ENCODE measurements at places on chromosomes 7 and 10.

DNA sequence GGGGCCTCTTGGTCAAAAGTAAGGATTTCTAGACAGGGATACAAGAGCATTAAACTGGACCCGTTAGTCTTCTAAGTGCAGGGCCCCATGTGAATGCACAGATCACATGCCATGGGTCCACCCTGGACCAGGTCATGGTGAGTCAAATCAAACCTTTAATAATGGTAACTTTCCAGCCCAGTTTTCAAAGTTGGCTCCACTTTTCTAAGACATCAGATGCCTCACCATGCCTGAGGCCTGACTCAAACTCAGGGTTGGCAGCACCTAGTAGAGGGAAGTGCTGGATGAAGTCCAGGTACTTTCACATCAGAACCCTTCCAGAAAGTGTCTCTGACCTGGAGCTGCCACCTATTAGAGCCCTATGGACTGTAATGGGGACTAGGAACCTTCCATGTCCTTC, 9.7 kb upstream of the SMIM30 start:
- DNase-seq: no peak

- DNase-seq: no peak
Measured at GRCh38 chr7:149866139-149866778, 7.5 kb upstream of the ATP6V0E2 start.

GRCh38 chr7:123537026-123537642, 2.7 kb upstream of the IQUB start:
- no peak for DNase-seq

- no peak for DNase-seq
Measured at GRCh38 chr7:143455942-143456341, 12.7 kb downstream of the TAS2R60 start.

- DNase-seq: no peak
Measured at GRCh38 chr7:95028683-95029082, 121.3 kb downstream of the PPP1R9A start.

DNA sequence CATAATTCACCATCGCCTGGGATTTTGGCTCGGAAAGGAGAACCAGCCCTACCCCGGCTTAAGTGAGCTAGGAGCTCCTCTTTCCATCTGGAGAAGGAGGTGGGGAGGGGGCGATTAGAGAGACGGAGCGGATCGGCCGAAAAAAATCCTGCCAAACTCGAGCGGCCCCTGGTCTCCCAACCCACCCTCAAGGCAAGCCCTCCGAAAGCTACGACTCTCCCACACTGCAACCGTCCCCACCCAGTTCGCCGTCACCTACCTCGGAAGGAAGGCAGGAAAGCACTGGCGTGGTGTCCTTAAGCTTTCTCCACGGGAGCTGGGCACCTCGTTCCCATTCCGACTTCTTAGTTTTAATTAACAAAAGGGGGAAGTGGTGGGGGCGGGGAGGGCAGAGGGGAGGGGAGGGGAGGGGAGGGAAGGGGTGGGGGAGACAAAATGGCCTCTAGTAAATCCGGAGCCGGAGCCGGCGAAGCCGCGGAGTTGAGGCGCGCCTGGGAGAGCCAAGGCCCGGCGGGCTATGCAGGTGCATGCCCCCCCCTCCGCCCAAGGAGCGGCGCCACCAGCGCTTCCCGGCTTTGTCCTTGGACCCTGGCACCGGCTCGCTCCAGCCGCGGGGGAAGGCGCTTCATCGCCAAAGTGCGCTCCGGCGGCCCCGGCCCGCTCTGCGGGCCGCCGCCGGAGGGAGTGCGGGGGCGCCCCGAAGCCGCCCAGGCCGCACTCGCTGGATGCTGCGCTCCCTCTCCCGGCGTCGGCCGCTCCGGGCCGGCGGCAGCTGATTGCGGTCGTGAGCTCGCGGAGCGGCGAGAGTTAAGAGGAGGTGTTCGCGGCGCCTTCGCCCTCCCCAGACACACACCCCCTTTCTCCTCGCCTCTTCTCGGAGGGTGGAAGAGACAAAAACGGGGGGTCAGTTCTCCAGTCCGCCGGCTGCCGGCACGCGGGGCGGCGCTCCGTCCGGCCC, at the start of gene LRRC4:
Gene LRRC4, minus strand, starts transcription at position 784 of the 958 bp plus-strand sequence. CDS start 797 bp downstream, outside the sequence.
- peak; percentile 51 for DNase-seq

DNA sequence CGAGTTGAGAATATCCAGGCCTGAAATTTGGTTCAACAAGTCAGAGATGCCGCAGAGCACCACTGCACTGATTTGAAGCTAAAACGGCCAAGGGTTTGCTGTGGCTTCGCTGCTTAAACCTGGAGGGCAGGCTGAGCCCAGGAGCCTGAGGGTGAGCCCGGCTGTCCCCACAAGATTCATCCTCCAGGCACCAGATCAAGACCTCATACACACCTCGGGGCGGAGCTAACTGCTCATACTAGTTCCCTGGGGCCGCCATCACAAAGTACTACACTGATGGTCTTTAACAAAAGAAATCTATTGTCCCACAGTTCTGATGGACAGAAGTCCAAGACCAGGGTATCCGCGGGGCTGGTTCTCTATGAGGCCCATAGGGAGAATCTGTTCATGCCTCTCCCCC, 16.9 kb upstream of the TRIM56 start:
- no peak for DNase-seq

DNA sequence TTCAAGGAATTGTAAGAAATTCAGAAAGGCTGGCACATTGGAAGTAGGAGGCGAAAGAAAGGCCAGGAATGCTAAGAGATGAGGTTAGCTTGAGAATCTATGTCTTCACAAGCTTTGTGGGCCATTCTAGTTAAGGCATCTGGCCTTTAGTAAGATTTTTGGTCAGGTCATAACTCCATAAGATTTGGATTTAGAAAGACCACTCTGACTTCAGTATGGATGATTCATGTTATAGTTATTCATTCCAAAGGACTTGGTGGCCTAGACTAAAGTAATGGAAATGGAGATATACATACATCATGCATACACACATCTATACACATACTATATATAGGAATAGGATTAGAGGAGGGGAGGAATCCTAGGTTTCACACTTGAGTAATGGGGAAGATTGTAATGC, 77.5 kb downstream of the SEPTIN7 start:
- no peak for DNase-seq

DNA sequence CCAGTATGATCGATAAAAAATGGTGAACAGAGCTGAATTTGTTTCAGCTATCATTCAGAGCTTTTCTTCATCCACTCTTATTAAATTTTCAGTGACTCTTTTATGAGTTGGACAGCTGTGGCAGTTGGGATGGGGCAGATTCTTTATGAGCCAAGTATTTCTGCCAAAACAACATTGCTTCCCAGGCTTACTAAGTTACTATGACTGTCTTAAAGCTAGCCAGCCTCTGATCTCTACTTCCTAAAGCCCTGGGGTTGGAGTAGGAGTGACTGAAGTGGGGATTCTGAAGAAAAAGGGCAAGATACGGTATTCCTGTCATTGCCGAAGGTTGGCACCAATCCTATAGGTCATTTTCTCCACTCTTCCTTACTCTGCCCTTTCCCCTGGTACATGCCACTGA, 12.7 kb downstream of the RPP30 start:
- DNase-seq: no peak

DNA sequence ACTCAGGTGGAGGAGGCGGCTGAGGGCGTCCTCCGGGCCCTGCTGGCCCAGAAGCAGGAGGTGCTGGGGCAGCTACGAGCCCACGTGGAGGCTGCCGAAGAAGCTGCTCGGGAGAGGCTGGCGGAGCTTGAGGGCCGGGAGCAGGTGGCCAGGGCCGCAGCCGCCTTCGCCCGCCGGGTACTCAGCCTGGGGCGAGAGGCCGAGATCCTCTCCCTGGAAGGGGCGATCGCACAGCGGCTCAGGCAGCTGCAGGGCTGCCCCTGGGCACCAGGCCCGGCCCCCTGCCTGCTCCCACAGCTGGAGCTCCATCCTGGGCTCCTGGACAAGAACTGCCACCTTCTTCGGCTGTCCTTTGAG, 2.8 kb downstream of the TRIM56 start:
- no peak for DNase-seq

GRCh38 chr10:125158601-125159485, 1.5 kb downstream of the CTBP2 start:
- DNase-seq: peak; percentile 43

GRCh38 chr10:99531026-99531695, 1.6 kb upstream of the NKX2-3 start:
- no peak for DNase-seq

DNA sequence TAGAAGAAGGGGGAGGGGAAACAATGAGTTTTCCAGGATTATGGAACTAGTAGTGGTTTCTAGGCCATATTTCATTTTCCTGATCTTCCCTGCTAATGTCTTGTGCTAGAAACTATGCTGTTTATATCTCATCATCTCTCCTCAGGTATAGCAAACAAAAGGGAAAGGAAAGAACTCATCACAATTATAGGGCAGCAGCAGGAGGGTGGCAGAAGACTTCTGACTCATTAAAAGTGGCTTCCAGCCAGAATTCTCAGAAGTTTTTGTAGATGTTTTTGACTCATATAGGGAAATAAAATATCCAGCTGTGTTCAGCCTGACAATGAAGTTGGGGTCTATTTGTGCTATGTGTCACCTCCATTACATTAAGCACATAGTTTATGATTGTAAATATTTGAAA, 6.5 kb downstream of the AHR start:
- no peak for DNase-seq

GRCh38 chr7:116809636-116810266, 52.6 kb upstream of the CAPZA2 start:
- DNase-seq: peak; percentile 36

GRCh38 chr7:95649546-95649945, 53.2 kb upstream of the PDK4 start:
- DNase-seq: no peak

DNA sequence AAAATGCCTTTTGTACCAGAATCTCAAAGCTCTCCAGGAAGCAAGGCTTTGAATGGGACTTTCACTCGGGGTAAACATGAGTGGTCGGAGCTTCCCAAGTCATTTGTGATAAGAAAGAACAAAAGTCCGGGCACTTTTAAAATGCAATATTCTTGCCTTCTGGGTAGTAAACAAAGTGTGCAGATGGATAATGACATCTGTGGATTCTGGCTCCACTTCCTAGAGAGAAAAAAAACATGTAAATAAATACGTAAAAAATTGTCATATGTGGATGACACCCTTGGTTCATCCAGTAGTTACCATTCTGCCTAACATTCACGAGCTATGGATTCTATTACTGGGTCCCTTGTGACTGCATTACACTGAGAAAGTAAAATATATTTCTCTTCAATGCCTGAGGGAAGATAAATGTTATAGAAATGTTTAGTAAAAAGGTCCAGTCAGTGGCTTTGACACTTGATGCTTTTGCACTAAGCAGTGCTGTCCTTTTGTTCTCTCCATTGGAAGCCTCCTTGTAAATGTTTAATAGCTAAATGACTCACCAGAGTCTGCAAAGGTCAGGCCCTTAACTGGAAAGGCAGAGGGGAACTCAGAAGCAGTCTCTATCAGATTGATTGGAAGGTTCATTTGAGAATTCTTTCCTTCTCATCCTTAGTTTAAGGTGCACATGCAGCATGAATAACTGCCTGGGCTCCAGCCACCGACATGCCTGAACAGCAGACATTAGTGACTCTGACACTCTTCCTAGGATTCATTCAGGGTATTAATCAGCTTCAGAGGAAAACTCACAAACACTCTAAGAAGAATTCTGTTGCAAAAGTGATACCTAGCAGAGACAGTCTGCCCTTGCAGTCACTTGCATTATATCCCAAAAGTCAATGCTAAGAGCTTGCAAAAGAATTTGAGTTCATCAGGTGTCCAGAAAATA, 11.7 kb upstream of the EDRF1 start:
- DNase-seq: peak; percentile 70

DNA sequence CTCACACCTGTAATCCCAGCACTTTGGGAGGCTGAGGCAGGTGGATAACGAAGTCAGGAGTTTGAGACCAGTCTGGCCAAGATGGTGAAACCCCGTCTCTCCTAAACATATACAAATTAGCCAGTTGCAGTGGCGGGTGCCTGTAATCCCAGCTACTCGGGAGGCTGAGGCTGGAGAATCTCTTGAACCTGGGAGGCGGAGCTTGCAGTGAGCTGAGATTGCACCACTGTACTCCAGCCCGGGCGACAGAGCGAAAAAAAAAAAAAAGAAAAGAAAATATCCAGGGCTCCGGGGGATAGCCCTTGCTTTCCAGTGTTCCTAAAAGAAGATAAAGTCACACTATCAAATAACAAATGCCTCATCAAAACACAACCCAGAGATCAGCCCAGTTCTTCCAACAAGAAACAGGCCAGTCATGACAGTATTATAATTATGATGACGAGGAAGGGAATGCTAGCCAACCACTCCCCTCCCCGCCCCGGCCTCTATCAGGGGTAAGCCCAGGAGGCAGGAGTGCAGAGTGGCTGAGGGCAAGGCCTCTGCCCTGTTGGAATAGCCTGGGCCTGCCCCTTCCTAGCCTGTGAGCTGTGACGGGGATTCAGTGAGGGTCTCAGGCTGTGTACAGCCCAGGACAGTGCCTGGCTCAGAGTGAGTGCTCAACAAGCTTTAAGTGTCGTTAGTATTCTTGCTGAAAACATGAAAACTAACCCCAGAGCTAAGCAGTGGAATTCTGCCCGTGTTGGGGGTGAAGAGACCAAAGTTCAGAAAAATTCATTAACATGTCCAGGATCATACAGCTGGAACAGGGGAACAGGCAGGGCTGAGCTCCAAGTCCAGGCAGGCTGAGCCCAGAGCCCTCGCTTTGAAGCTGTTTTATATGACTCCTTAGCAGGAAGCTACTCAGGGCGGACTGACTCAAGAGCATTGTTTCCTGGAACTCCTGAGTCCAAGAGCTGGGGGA, 54.3 kb downstream of the FAM241B start:
- no peak for DNase-seq

- DNase-seq: no peak
Measured at GRCh38 chr10:72539137-72539536, 86.7 kb downstream of the MICU1 start.

DNA sequence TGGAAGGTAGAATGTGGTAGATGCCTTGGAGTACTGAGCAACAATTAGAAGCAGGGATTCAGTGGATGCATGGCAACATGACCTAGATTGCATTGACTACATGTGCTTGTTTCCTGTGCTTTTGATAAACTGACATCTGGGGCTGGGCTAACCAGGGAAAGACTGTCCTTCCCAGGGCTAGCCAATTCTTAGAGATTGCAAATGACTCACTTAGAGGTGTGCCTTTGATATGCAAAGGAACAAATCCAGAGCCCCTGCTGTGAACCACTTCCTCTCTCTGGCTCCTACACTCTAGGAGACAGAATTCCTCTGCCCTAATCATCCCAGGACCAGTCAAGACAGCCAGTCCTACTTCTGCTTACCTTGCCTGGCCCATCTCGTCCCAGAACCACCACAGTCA, 651.5 kb downstream of the LRMDA start:
- no peak for DNase-seq

DNA sequence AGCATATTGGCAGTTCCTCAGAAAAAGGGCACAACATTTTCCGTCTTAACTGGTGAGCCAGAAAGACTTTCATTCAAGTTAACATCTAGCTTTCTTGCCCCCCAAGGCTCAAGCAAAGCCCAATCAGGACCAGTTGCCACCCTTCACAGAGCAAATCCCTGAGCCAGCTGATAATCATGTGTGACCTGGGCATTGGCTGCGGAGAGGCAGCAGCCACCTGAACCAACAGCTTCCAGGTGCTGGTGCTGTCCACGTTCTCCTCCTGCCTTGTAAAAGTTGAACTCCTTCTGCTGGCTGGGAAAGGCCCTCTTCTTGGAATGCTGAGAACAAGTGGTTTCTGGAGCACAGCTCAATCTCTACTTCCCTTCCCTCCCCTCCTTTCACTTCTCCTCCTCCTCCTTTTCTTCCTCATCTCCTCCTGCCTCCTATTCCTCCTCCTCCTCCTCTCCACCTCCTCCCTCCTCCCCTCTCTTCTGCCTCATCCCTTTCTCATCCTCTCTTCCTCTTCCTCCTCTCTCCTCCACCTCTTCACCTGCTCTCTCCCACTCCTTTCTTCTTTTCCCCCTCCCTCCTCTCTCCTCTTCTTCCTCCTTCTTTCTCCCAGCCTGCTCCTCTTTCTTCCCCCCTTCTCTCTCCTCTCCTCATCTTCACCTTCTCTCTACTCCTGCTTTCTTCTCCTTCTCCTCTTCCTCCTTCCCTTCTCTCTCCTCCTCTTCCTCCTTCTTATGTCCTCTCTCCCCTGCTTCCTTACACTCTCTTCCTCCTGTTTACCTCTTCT, 140.6 kb downstream of the JCAD start:
- no peak for DNase-seq
